ENCODE measurements at places on chromosomes 4 and X.

DNA sequence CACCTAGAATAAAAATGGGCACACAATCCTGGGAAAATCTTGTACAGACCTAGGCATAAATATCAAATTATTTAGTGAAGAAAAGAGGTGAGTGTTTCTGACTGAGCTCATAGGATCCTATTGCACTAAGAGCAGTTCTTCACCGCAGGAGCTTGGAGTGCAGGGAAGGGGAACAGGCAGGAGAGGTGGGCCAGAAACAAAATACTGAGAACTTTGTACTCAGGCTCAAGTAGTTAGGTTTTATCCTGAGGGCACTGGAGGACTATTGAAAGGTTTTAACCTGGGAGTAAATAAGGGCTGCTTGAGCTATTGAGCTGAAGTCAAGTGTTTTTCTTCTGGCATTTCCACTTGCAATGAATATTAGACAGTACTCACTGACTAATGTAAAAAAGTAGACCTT, 12.2 kb downstream of the EPHA5 start:
- no peak for DNase-seq

DNA sequence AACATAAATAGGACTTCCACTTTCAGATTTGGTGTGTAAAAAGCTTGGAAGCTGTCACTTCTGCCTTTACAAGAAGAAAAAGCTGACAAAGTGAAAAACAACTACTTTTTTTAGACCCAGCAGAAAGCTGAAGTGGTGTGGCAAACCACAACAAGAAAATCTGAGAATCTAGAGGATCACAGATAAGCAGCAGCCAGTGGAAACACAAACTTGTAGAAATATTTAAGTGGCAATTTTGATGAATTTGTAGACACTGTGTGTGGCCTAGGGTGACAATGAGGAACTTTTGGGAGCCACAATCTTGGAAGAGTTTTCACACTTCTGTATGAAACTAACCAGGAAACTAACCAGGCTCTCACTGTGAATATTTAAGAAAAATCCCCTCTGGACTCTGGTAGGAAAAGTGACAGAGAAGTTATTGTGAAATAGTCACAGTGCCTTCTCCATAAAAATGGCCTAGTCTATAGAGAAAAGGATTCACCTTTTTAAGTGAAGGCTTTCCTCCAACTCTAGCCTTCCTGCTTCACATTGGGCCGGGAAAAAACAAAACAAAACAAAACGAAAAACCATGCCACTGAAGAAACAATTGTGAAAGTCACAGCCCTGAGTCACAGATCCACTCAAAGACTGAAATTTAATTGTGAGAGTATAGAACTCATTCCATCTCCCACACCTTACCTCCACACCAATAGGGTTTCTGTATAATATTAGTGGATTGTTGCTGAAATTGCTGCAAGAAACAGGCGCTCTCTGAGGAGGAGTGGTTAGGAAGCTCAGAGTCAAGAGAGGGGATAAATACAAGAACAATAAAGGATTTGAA, 26.7 kb upstream of the GUCY1A1 start:
- DNase-seq = no peak

DNA sequence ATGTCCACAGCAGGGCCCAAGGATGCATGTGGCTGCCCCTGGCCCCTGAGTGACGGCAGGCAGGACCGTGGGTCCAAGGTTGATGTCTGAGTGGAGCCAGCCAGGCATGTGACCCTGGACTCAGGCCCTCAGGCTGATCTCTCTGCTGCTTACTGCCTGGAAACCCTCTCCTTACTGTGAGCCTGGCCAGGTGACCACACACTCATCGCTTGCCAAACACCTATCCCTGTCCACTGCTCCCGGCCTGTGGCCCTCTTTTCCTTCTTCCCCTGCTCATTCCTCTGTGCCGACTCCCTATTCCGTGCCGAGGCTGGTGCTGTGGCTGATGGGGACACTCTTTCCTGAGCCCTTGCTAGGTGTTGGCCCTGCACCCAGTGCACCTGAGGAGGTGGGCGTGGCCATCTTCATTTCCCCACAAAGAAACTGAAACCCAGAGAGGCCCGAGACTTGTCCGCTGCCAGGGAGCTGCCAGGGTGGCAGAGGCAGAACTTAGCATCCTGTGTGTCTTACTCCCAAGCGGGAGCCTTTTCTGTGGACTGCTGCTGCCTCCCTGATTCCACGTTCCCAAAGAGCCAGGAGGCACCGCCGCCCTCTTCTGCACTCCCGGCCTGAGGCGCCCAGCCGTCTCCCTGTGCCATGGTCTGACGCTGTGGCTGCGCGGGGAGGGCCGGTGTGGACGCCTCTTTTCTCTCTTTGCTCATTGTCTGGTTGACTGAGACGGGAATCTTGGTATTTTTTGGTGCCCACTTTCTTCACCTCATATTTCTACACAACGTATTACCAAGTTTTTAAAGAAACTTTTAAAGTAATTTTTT, 11.2 kb upstream of the RNF4 start:
- DNase-seq = no peak

DNA sequence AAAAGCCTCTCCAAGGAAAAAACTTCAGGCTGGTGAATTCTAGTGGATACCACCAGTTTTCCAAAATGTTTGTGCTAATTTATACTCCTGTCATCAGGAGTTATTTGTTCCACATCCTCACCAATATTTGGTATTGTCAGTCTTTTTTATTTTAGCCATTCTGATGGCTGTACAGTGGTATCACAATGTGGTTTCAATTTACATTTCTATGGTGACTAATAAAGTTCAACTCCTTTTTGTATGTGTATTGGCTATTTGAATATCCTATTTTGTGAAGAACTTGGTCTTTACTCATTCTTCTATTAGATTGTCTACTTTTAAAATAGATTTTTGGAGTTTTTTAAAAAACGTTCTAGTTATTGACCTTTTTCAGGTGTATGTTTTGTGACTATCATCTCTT, 33.0 kb upstream of the FRAS1 start:
- no peak for DNase-seq

DNA sequence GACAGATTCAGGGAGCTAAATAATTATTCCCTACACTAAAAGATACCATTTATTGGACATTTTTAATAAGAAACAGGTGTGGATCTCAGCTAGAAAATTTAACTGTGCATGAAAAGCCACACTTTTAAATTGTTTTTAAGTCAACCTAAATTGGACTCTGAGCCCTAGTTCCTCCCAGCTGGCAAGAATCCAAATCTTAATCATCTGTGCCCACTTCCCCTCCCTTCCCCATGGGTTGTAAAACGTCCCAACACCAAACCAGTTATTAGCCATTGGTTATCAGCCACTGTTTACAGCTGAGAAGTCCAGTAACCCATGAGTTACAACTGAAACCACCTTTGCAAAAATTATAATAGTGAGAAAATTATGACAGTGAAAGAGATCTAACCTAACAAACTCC, 125.6 kb upstream of the S100G start:
- no peak for DNase-seq

All from SIG-M5 (cell line).